ENCODE measurements at places on chromosomes 7 and 10.

DNA sequence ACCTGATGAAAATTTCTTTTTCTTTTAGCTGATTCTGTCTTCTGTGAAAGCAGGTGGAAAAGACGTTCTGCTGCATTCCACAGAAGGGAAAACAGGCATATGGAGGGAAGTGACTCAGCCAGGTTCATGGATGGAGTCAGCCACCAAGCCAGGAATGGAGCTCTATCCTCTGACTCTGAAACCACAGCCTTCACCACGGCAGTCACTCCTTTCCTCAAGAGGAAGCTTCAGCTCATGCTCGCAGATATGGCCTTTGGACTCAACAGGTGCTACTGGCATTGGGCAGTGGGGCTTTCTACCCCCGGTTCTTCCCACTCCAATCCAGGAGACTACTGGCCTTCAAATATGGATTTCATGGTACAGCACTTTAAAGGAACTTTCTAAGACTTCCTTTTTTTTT is 11.5 kb upstream of the PLAU start:
- DNase-seq: no peak

GRCh38 chr7:5143106-5143505 is 46.9 kb upstream of the WIPI2 start:
- no peak for DNase-seq

- no peak for DNase-seq
These were observed 200.2 kb downstream of the ELMO1 start for GRCh38 chr7:37248396-37248861.

GRCh38 chr10:73889014-73889413 is 14.7 kb upstream of the CAMK2G start:
- peak; percentile 84 for DNase-seq

DNA sequence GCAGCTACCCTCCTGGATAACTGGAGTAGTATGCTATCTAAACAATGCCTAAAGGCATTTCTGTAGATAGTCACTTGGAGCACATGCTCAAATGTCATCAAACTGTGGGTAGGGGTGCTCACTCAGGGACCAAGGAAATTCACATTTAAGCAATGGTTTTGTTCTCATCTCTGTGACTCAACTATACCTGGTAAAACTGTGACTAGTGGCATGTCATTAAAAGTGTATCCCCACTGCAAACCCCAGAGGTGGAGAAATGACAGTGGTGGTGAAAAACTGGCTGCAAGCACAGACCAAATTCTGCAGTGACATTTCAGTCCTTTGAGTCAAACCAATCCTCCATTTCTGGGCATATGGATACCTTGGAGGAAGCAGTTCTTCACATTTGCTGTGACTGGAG is 134.2 kb upstream of the EFCAB10 start:
- DNase-seq: no peak

DNA sequence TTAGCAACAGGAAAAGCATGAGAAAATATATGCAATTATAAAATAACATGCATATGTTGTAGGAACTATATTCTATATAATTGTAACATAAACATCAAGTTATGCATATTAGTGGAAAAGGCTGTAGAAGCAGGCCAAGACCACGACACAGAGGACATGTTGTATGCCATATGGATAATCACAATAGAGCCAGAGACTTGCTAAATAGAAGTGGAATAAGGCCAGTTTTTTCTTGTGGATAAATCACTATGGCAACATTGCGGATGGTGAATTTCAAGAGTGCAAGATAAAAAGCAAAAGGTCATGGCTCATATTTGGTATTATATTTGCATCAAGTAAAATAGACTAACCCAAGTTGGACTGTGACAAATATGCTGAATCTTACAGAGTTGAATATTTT is 93.0 kb downstream of the PCDH15 start:
- DNase-seq: no peak

GRCh38 chr10:127976286-127976685 is 69.4 kb downstream of the PTPRE start:
- no peak for DNase-seq

- peak; percentile 52 for DNase-seq
These were observed 400.0 kb downstream of the PHF14 start for GRCh38 chr7:11373546-11374142.

DNA sequence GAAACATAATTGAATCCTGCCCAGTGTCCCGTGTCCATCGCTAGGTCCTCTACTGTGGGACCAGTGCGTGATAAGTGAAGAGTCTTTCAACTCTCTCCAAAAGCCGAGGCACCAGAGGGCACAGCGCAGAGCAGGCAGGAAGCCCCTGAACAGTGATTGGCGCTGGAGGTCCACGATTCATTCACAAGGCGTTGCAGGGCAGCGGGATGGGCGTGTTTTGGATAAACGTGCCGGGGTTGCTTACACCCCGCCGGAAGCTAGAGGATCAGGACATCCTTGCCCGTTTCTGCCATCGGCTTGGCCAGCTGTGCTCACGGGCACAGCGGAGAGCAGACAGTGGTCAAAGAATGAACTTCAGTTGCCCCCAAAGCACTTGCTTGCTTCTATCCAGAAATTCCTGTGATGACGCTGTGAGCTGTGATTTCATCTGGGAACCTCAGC is 86.0 kb upstream of the PFKP start:
- no peak for DNase-seq

DNA sequence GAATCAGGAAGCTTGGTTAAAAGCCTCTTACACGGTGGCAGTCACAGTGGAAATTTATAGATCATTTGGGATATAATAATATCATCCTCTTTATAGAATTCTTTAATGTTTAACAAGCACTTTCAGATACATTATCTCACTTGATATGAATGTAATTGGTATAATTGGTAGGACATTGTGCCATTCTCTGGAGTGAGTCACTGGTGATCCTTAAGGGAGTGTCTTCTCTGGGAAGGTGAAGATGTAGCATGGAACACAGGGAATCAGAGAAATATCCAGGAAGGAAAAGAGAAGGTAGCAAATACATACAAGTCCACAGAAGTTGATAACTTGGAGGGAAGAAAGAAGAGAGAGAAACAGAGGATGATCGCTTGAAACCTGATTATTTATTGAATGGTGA is 9.8 kb downstream of the PTPRZ1 start:
- DNase-seq: no peak

- no peak for DNase-seq
These were observed 41.8 kb downstream of the ASZ1 start for GRCh38 chr7:117385363-117386109.

- no peak for DNase-seq
These were observed 19.7 kb upstream of the NKX6-2 start for GRCh38 chr10:132805599-132805998.

GRCh38 chr7:50655490-50655889 is 90.3 kb upstream of the DDC start:
- DNase-seq: no peak

DNA sequence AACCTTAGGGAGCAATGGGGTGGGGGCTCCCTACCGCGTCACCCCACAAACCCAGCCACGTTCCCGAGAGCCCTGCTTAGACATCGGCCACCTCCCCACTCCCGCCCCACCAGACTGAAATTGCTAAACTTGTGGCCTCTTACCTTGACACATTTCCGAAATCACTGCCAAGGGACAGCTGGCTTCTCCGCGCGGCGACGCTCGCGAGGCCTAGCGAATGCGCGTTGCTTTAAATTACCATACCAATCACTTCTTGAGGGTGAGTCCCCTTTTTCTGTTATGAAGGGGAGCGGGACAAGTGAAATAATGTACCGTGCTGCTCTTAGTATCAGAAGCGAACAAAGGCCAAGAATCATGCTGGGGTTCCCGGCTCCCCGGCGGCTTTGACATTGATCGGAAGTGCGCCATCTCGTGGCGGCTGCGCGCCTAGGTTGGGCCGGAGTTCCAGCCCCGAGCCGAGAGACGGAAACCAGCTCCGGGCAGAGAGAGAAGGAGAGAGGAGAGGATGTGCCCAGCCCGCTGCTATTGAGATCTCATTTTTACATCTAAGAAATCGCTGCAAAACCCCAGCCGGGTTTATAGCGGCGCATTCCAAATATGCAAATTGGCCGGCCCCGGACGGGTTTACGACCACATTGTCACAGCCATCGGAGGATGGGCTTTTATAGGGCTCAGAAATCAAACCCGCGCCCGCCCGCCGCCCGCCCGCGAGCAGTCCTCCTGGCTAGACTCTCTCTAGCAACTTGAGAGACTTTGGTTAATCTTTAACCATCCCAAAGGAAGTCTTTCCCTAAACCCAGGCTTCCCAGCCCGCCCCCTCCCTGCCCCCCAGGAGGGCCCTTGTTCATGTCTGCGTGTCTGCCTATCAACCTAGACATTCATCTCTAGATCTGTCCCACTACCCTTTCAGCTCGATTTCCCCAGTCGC is 5.3 kb downstream of the HOXA11 start:
- no peak for DNase-seq

- no peak for DNase-seq
These were observed 186.1 kb downstream of the MLLT10 start for GRCh38 chr10:21720090-21720489.

DNA sequence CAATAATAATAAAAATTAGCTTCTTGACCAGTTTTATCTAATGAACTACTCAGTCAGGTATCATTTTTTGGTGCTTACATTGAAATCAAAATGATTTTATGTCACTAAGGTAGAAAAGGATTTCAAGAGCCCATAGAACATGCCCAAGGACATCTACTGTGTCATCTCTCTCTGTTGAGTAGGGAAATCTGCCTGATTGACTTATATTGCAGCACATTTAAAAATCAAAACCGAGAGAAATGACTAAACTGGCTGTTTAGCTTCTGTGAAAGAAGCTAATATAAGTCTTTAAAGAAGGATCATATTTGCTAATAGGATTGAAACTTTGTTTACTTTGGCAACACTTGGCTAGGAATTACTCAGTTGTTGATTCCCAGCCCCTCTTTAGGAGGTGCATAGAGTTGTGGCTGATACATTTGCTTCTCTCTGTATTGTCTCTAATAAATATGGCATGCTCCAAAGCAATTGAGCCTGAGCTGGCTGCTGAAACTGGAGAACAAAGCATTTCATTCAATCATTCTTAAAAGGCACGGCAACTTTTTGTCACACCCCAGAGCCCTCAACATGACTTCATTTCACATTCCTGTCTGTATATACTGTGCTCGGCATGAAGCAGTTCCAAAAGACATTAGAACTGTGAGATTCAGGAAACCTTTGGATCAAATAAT is 1096.9 kb upstream of the POT1 start:
- peak; percentile 29 for DNase-seq

DNA sequence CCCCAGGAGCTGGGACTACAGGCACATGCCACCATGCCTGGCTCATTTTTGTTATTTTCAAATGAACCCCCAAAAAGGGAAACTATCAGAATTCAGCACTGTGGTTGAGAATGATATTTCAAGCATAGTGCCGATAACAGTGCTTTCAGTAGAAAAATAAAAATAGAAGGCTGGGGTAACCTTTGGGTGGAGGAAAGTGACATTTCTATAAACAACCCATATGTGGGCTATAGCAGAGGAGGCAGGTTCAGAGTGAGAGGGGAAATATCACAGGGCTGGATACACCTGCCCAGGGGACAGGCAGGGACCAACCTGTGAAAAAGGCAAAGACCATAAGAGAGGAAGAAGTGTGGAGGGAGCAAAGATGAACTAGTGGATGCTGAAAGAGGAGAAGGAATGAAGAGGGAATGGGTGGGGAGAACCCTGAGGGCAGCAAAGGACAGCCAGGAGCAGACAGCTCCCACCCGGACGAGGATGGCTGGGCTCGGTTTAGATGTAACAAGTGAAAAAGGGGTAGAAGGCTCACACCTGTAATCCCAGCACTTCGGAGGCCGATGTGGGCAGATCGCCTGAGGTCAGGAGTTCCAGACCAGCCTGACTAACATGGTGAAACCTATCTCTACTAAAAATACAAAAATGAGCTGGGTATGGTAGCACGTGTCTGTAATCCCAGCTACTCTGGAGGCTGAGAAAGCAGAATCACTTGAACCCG is 56.5 kb downstream of the MAP3K8 start:
- no peak for DNase-seq

Data from NCI-H1105 (cell line).